ENCODE measurements at places on chromosomes 4 and X.

DNA sequence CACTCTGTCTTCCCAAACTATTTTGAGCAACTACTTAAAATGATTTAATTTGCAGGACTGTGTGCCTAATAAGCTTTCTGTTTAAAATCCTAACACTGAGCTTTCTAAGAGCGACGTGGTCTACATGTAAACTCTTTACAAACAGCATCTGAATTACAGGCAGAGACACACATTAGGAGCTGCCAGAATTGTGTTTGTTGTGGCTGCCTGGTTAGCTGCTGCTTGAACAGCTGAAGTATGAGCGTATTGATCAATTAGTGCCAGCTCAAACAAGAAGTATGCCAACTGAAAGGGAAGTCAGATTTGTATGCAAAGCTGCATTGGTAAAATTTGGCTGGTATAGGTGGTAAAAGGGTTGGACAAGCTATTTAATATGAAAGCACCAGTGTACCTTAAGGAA, 384.4 kb downstream of the PCDH7 start:
- DNase-seq, result no peak

GRCh38 chr4:132564920-132565319, 584.2 kb upstream of the PCDH10 start:
- no peak for DNase-seq

GRCh38 chr4:73451981-73452747, 16.1 kb downstream of the AFP start:
- DNase-seq, result no peak

GRCh38 chrX:120517936-120518335, 42.8 kb downstream of the CUL4B start:
- no peak for DNase-seq

GRCh38 chr4:127001933-127002332, 630.8 kb upstream of the INTU start:
- no peak for DNase-seq

Measured in brain pericyte (primary cell).